Caki2 (cell line): ENCODE measurements at places on chromosomes 5 and 9.

GRCh38 chr9:31084350-31084749, 1300.1 kb upstream of the ACO1 start:
- DNase-seq = no peak

- no peak for DNase-seq
Measured at GRCh38 chr5:74686962-74687751, 2.1 kb downstream of the HEXB start.

DNA sequence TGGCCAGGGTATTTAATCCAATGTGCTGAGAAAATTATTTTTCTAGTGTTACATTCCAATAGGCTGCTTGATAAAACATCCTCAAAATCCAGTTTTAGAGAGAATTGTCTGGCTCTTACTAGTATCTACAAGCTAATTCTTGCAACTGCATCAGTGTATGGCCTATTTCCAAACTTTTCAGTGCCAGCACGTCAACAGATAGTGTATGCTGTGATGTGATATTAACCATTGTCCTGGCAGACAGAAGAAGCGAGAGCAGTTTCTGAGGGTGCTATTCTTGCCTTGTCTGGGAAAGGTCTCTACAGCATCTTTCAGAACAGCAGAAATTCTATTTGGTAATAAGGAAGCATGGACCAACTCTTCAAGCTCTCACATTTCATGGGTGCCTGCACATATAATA, 174.2 kb upstream of the CDH12 start:
- no peak for DNase-seq

DNA sequence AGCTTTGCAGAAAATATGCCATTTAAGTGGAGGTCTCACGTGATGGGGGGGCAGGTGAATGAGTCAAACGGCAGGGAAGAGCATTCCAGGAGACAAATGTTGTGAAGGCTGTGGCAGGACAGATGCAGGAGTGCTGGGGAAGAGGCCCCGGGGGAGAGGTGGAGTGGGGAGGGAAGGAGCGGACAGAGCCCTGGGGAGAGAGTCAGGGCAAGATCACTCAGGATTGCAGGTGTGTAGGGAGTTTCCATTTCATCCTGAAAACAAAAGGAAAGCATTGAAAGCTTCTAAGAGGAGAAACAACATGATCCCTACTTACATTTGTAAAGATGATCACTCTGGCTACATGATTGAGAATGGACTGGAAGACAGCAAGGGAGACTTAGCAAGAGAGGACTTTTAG, 323.3 kb downstream of the ASTN2 start:
- no peak for DNase-seq
